ENCODE measurements at places on chromosomes 3 and 15.

GRCh38 chr3:51683566-51683965, 12.5 kb downstream of the TEX264 start:
- no peak for DNase-seq

GRCh38 chr3:152051501-152052404, 178.3 kb downstream of the SUCNR1 start:
- DNase-seq, result no peak

DNA sequence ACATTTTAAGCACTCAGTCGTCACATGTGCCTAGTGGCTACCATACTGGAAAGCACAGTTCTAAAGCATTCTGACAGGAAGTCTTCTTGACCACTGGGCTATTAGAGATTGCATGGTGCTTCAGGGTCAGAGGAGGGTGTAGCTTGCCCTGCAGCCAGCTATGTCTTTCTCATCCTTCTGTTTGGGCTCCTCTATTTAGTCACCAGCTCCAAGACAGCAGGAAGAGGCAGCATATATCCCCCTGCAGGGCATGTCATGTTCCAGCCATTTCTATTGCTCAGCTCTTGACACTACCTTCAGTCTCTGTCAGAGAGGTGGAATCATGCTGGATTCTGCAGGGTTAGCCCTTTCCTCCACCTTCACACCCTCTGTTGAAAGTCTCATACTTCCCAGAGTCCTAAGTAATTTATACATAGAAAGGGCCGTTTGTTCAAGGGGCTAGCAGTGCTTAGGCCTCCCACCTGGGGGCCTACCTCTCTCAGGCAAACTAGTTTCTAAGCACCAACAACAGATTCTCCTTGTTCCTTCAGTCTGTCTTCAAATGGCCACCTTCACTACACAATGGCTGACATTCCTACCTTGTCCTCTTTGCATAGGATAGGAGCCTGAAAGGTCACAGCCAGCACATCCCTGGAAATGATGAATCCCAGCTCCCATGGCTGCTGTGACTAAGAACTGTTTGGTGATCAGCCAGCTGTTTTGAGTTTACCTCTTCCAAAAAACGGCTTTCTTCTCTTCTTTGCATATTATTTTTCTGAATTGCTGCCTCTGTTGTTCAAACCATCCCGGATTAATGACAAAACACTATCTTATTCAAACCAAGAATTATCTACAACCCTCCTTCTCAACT, 115.7 kb upstream of the BFSP2 start:
- DNase-seq, result no peak

DNA sequence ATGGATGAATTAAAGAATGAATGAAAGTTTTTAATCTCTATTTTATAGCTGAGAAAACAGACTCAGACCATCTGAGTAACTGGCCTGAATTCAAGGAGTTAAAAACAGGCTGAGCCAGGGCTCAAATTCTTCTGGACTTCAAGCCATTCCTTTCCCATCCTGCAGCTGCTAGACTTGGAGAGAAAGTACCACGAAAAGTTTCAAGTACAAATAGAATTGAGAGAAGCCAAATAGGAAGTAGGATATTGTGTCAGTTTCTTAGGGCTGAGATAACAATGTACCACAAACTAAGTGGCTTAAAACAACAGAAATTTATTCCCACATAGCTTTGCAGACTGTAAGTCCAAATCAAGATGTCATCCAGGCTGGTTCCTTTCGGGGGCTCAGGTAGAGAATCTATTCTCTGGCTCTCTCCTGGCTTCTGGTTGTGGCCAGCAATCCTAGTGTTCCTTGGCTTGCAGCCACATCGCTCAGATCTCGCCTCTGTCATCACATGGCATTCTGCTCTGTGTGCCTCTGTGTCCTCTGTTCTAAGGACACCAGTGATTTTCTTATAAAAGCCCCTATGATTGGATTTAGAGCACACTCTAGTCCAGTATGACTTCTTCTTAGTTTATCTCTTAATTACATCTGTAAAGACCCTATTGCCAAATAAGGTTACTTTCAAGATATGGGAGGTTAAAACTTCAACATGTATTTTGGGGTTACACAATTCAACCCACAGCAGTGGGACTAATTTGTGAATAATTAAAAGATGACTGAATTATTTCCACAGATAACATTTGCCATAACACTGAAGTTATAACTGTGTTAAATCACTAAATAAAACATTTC, 25.7 kb upstream of the GOLIM4 start:
- no peak for DNase-seq

- no peak for DNase-seq
Observed at GRCh38 chr15:51071578-51071977, 23.1 kb downstream of the TNFAIP8L3 start.

DNA sequence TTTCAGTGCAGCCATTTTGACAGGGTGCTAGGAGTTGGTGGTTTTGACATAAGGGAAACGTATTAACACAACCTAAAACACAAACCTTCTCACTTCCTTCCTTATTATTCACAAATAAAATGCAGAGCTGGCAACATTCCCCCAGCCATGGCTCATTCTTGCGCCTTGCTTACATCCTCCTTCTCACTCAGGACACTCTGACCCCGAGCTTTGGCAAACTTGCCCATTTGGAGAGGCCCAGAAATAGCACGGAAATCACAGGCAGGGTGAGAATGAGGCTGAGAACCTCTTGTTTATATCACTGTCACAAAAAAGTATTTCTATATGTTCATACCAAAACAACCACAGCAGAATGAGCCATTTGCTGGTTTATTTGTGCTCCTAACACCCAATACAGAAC, 244.3 kb downstream of the NTRK3 start:
- DNase-seq, result no peak

Data from HS-5 (cell line).